Stimulated activated CD4-positive, alpha-beta T cell treated with anti-CD3 and anti-CD28 coated beads, Interleukin-1b, Interleukin-23, amount 100 ng/mL, for 1 hour (primary cell): ENCODE measurements at places on chromosomes 11 and 22.

DNA sequence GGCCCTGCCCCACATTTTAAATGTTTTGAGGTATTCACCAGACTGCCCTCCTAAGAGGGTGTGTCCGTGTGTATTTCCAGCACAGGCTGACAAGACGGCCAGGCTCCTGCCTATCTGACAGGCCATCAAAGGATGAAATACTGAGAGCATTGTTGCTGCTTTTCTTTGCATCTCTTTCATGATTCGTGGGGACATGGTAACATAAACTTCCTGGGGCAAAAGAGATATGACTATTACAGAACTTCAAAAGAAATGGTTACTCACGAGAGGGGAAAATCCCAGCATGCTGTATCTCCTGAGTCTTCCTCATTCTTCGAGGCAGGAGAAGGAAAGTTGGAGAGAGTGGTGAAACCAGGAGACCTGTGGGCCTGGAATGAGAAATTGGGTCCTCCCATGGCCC is 10.3 kb upstream of the BIK start:
- DNase-seq, result no peak

DNA sequence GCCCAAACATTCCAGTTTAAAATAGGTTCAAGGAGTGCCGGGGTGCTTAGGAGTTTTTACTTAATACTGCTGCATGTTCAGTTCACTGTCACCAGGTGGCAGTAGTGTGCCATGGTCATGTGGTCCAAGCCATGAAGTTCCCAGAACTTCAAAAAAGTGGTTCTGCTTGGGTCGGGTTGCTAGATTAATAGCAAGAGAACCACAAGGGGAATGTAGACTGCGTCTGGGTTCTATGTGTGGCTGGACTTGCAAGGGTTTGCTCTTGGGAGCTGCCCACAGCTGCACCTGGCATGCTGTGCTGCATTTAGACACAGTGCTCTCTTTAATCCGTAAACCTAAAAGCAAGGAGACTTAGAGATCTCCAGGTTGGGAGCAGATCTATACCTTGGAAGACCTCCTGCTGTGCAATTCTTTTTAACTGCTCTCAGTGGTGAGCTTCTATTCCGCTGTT is 6.5 kb upstream of the SPON1 start:
- no peak for DNase-seq

GRCh38 chr11:17472467-17472866 is 4.2 kb downstream of the ABCC8 start:
- DNase-seq, result no peak

- DNase-seq, result no peak
Measured at GRCh38 chr22:38868286-38868721, 3.7 kb downstream of the CBX6 start.

DNA sequence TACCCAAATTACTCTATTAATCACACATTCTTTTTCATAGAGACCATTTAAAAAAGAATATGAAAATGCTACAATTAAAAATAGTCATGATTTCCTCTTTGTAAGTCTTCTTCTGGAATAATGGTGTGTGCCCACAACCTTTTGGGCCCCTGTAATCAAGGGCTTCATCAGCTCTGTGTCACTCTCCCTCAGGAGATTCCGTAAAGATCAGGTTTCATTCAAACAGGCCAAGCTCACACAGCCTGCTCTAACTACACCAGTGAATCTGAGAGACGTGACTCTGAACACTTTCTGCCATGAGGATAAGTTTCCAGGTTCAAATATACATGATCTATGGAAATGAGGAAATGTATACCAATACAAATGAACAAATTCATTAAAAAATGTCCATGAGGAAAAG is 9.5 kb downstream of the DRICH1 start:
- no peak for DNase-seq

GRCh38 chr11:64848826-64849597 is 4.6 kb upstream of the CDC42BPG start:
- DNase-seq, result no peak

DNA sequence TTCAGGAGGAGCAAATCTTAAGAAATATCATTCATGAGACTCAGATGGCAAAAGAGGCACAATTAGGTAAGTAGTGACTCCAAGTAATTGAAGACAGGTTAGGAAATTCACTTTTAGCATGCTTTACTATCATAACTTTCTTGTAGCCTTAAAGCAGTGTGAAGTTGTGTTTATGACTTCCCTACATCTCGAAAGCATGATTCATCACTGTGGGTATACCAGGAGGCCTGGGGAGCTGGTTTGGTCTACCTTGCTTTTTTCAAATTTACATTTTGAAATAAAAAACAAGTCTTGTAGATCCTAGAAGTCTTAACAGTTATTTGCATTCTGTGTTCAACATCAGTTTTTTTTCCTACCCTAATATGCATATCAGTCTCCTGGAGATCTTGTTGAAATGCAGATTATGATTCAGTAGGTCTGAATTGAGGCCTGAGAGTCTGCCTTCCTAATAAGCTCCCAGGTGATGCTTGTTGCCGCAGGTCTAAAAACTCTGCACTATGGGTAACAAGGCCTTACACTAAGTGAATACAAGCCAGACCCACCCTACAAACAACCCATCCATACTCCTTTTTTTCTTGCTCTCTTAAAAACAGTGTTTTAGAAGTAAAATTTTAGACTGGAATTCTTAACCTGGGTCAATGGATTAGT is 41.4 kb downstream of the TTC17 start:
- no peak for DNase-seq

- no peak for DNase-seq
Measured at GRCh38 chr11:26109658-26110368, 222.1 kb upstream of the ANO3 start.

- DNase-seq, result peak; percentile 75
Measured at GRCh38 chr11:116772443-116773202, at the start of gene BUD13. Gene BUD13 (minus strand): TSS chr11:116772987. CDS start chr11:116772964, 23 bp downstream.

GRCh38 chr11:70541699-70542098 is 143.4 kb downstream of the CTTN start:
- no peak for DNase-seq

- DNase-seq, result no peak
Measured at GRCh38 chr11:14422052-14422813, 63.2 kb upstream of the RRAS2 start.

GRCh38 chr22:23824476-23825245 is 14.1 kb downstream of the DERL3 start:
- no peak for DNase-seq

GRCh38 chr11:678297-678696 is 16.7 kb downstream of the DEAF1 start:
- no peak for DNase-seq

GRCh38 chr22:22098457-22099193 is 116.0 kb upstream of the TOP3B start:
- DNase-seq, result no peak

DNA sequence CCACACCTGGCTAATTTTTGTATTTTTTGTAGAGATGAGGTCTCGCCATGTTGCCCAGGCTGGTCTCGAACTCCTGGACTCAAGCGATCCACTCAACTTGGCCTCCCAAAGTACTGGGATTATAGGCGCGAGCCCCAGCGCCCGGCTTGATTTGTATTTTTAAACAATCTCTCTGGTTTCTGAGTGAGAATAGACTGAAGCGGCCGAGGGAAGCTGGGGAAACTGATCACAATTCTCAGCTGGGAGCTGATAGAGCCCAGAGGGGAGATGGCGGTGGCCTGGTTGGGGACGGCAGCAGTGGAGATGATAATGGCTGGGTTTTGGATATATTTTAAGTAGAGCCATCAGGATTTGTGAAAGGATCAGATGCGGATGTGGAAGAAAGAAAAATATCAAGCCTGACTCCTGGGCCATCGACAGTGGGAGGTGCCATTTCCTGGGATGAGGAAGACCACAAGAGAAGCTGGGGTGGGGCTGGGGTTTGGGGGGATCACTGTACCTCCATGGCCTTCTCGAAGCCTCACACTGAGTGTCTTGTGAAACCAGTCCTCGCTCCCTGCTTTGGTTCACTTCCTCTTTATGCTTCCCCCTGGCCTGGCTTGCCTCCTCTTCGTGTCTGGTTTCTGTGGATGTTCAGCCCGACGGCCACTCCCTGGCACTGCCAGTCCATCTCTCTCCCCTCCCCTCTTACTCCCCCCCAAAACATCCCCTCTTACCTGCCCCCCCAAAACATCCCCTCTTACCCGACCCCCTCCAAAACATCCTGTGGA is 51.9 kb downstream of the IGLL1 start:
- DNase-seq, result no peak

DNA sequence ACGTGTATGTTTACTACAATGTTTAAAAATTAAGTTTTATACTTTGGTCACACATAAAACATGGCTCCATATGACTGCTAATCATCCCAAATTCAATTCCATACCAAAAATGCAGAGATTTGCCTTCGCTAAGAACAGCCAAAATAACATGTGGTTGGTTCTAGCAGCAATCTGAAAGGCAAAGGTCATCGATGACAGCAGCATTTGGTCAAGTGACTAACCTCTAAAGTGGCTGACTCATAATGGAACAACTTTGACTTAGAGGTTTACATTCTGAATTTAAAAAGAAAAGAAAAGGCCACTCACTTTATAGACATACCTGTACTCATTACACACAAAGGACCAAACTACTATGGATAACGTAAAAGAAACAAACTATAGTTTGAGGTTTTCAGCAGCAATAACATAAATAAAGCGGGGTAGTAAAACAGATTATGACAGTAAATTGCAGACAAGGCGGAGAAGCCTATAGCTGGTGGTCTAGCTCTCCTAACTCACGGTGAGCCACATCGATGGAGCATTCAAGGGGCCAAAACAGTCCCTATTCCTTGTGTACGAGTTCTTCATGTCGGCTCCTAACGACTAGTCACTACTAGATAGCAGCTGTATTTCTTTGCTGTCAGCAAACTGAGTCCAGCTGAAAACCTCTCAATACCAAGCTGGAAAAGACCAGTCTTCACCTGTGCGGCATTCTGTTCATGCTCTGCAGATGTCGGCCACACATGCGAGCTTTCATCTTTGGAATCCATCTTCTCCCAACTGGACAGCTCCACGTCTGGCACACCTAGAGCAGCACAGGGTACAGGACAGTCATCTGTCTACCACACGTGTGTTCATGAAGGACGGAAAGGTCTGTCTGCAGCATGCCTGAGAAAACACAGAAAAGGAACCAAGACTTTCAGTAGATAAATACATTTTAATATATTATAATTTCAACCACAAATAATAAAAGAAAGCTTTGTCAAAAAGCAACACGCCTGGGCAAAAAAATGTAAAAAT is 42.1 kb downstream of the PRDM10 start:
- DNase-seq, result no peak

GRCh38 chr11:102192349-102193066 is 82.3 kb downstream of the YAP1 start:
- no peak for DNase-seq
